ENCODE measurements at places on chromosomes 3 and 15.
A peak's percentile ranks its signal among the peaks of the same experiment; 100 is the strongest.

- DNase-seq, result no peak
Measured at GRCh38 chr3:116966649-116967048, 257.1 kb downstream of the TUSC7 start.

GRCh38 chr15:64828985-64829384, 3.5 kb upstream of the PIF1 start:
- DNase-seq, result no peak

DNA sequence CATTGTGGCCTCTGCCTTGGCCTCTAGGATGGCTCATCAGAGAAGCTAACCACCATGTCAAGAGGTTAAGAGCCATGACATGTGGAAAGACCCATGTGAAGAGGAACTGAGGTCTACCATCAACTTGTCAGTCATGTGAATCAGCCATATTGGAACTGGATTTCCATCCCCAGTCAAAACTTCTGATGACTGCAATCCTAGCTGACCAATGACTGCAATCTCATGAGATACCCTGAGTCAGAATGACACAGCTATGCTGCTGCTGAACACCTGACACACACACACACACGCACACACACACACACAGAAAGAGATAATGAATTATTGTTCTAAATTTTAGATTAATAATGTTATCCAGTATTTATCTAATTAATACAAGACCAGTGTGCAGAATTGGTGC, 337.5 kb upstream of the LMCD1 start:
- no peak for DNase-seq

DNA sequence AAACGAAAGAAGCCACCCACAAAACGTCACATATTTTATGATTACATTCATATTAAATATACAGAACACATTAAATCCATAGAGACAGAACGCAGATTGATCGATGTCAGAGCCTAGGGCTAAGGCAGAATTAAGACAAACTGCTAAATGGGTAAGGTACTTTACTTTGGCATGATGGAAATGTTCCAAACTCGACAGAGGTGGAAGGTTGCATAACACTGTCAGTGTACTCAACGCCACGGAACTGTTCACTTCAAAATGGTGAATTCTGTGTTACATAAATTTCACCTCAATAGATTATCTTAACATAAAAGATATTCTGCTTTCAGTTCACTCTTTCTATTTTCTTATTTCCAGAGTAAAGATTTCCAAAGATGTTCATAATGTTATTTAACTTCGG, 158.4 kb downstream of the TBC1D5 start:
- no peak for DNase-seq

DNA sequence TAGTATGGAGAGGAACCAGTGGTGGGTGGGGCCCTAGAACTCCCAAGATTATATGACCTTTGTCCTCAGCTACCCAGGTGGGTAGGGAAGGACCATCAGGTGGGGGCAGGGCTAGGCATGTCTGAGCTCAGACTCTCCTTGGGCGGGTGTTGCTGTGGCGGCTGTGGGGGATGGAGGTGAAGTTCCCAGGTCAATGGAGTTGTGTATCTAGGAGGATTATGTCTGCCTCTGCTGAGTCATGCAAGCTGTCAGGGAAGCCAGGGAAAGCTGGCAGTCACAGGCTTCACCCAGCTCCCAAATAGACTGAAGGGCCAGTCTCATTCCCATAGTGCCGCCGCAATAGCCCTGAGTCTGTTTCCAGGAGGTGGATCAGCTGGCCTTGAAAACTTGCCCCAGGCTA, 139.7 kb upstream of the CFAP20DC start:
- no peak for DNase-seq

GRCh38 chr3:150589759-150590158, 13.4 kb upstream of the SELENOT start:
- DNase-seq, result no peak

GRCh38 chr3:78255403-78255802, 1215.5 kb downstream of the ROBO2 start:
- DNase-seq, result no peak

DNA sequence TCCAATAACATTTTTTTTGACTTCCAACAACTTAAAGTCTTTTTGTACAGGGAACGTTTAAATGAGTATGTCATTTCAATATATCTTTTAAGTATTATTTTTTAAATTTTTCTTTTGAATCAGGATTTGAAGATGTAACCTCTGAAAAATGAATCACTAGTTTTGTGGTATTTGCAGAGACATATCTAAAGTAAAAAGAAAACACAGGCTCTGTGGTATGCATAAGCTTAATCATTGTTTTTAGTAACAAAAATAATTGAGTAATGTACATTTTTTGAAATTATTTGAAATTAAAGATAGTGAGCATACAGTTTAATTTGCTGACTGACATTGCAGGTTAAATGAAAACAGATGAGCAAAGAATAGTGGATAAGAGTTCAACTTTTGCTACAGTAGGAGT, 531.3 kb downstream of the ROBO1 start:
- DNase-seq, result no peak

DNA sequence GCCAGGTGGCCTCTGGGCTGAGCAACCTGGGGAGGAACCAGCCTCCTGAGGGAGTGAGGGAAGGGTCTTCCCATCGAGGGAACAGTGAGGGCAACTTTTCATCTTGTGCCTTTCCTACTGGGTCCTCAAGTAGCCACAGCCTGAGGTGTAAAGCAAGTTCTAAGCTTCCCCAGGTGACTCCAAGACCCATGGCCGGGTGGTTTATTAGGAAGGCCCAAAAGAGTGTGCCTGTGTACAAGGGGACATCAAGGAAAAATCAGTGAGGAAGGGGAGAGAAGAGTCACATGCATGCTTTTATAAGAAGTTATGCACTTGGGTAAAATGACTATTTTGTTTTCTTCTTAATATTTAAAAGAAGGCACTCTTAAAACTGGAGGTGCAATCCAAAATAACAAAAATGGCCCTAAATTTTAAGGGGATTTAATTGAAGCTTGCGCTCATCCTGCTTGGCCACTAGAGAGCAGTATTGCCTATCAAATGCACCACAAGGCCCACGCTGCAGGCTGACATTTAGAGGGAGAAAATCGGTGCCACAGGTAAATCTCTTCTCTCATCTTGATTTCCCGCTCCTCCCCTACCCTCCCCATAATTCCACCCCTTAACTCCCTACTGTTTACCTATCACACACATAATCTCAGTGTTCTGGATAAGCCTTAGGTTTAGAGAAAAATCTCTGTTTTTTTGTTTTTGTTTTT, 6.7 kb downstream of the NANOGP8 start:
- peak; percentile 16 for DNase-seq

GRCh38 chr3:28606283-28606682, 257.7 kb upstream of the AZI2 start:
- no peak for DNase-seq

DNA sequence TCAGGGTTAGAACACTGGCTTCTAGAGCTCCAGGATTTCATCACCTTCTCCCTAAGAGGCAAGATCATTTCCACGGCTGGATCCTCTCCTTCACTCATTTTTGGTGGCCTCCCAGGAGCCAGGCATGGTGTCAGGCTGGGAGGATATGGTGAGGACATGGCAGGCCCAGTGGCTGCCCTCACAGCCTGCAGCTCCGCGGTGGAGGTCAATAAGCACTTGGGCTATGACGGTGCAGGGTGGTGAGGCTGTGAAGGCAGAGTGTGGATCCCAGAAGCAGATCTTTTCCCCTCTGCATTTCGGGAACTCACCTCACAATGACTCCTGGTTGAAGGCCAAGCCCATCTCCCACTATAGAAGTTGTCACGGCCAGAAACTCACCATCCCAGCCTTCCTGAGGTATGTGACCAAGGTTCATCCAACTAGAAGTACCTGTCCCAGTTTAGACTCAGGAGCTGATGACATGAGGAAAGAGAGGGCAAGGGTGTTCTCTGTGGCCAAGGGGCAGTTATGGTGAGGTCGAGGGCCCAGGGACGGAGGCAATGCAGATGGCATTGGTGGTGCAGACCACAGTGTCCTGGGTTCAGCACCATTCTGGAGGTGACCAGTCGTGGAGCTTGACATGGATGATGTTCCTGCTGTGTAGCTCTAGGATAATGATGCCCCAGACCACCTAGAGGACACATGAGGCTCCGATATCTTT, 100.1 kb upstream of the SMAD3 start:
- no peak for DNase-seq

GRCh38 chr3:15815696-15816095, 17.9 kb upstream of the ANKRD28 start:
- DNase-seq, result no peak

DNA sequence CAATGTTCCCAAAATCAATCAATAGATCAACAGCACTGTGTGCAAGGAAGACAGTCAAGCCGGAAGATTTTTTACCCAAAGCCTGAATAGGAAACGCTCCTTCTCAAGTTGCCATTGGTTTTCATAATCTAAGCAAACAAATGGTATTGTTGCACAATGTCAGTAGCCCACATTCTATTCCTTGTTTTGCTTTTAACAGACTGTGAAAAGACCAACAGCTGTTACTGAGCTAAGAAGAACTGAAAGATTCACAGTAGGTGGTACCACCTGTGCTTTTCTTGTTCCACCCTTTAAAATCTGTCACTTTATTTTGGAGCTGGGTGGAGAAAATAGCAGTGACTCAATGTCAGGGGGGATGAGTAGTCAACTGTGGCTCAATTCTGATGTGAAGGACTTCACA, 357.5 kb upstream of the CADM2 start:
- DNase-seq, result no peak

GRCh38 chr3:78645628-78646310, 1122.0 kb downstream of the ROBO1 start:
- no peak for DNase-seq

DNA sequence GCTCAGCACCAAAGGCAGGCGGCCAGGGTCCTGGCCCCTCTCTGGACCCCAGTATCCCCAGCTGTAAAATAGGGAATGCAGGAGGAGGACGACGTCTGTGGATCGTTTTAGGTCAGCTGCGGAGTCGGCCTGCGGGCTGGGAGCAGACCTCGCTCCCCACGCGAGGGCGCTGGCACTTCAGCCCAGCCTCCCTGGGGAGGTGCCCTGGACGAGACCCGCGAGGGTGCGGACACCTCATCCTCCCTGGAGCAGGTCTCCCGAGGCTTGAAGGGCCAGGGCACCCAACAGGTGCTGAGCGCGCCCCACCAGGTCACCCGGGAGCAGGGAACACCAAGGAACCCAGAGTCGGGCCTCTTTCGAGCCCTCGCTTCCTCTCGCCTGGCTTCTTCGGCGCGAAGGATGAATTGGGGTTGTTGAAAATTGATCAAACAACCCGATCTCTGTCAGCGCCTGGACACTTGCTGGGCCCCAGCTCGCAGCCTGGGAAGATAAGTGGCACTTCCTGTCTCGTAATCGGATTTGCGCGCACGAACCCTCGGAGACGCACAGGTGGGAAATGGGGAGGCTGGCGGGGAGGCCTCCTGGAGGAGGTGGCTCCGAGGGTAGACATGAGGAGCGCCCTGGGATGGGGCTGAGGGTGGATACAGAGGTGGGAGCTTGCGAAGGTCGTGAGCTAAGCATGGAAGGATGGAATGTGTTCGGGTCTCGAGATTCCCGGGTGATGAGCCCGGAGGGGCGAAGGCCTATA, 588 bp upstream of the VIPR1 start:
- peak; percentile 56 for DNase-seq

DNA sequence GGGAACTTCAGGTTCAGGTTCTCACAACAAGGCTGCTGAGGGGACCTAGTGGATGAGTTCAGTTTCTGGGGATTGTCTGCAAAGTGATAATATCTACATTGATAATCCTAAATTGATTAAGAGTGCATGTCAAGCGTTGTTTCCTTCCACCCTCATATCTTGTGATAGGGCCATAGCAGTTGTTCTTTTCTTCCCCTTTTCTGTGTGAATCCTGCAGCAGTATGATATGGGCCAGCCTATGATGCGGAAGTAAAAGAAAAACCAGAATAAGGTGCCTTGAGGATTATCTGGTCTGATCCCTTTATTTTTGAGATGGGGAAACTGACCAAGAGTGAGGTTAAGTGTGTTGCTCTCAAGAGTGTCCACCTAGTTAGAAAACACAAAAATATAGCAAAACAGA, 86.2 kb downstream of the MITF start:
- DNase-seq, result no peak

GRCh38 chr3:10566451-10566850, 61.1 kb upstream of the ATP2B2 start:
- DNase-seq, result no peak
